ENCODE measurements at places on chromosomes 5 and 9. TPM values are rescaled to one million over a fixed set of nuclear protein-coding genes. Genes with fewer than 3 reads are reported as not detected.

AKNA gene
- 65.2 TPM for total RNA-seq

PRRC2B gene
- total RNA-seq, result 251 TPM

PLAC8L1 gene
- total RNA-seq, result not detected

PCDHAC2 gene
- total RNA-seq, result not detected

RASGEF1C gene
- not detected for total RNA-seq

RALGPS1 gene
- total RNA-seq, result 150 TPM

FBXO10 gene
- 0.43 TPM for total RNA-seq

SH3TC2 gene
- 0.58 TPM for total RNA-seq

CMYA5 gene
- total RNA-seq, result 13.8 TPM

LCN15 gene
- not detected for total RNA-seq

NMUR2 gene
- total RNA-seq, result 0.37 TPM
